ENCODE measurements at places on chromosomes 16 and 17.

GRCh38 chr17:28055546-28056275 lies 13.2 kb downstream of the NLK start:
- DNase-seq, result no peak

DNA sequence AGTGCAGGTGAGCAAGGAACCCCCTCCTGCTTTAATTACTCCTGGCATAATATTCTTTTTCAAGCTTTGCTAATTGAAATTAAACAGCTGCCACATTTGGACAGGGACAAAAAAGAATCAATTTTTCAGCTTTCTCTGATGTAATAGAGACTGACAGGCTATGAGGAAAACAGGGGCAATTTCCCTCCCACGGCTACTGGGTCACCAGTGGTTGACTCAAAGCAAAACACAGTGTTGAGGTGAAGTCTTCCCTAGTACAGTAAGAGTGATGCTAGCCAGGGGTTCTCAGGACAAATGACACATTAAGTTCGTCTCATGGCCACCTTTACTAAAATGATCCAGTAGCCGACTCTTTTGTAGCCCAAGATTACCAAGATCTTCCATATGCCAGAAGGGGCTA lies 38.6 kb upstream of the PMFBP1 start:
- DNase-seq, result no peak

DNA sequence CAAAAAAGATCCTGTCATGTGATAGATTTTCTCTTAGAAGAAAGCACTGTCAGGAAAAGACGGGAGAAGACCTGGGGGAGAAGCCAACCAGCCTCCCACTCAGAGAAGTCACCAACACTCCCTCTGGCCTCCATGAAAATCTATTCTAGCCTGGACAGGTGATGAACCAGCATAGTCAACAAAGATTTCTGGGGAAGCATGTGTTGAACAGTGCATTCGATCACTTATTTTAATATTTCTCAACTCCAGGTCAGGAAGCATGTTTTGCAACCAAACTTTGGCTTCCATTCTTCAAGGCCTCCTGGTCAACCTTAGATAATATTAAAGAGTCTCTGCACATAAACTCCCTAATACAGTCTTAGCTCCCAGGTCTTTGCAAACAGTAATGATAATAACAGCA lies 74.7 kb upstream of the ERCC4 start:
- no peak for DNase-seq

DNA sequence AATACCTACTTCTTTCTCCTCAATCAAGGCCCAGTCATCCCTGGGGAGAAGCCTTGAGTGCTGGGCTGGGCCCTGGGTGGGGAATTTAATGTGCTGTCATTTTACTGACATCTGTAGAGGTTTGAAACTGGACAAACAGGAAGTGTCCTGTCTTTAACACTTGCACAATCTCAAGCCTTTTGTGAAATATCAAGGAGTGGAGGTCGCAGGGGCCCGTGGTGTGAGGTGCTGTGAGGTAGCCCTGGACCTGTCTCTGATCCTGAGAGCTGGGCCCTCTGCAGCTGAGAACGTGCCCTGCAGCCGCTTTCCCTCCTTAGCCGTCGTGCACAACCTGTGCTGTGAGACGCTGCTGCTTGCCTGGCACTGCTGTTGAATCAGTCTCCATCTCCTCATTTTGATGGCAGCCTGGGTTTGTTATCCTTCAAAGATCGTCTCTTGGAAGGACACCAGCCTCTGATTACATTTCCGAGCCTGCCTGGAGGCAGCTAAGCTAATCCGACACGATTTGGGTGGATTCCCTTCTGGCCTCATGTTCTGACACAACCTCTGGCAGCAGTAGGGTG lies 29.9 kb downstream of the SMARCE1 start:
- no peak for DNase-seq

DNA sequence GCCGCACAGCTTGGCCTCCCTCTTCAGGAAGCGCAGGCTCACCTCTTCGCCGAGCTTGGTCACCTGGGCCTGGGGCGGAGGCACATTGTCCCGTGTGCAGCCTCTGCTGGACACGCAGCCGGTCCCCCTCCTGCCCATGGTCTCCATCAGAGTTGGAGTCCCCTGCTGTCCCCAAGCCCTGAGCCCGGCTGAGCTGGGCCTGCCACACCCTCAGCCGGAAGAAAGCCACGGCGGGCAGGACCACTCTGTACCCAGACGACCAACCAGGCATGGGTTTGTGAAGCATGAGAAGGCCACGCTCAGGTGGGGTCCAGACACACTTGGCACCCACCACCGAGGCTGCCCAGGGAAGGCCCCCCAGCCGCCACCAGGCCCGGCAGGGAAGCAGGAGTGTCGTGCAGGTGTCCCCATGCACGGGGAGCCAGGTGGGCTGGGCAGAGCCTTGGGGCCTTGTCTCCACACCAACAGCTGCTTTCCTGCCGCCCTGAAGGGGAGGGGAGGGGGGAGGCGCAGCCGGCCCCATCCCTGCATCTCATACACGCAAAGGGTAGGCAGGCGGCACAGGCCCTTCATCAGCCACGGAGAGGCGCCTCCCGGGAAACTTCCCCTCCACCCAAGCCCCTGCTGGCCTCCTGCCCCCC lies 5.2 kb downstream of the CCDC154 start:
- DNase-seq, result no peak

DNA sequence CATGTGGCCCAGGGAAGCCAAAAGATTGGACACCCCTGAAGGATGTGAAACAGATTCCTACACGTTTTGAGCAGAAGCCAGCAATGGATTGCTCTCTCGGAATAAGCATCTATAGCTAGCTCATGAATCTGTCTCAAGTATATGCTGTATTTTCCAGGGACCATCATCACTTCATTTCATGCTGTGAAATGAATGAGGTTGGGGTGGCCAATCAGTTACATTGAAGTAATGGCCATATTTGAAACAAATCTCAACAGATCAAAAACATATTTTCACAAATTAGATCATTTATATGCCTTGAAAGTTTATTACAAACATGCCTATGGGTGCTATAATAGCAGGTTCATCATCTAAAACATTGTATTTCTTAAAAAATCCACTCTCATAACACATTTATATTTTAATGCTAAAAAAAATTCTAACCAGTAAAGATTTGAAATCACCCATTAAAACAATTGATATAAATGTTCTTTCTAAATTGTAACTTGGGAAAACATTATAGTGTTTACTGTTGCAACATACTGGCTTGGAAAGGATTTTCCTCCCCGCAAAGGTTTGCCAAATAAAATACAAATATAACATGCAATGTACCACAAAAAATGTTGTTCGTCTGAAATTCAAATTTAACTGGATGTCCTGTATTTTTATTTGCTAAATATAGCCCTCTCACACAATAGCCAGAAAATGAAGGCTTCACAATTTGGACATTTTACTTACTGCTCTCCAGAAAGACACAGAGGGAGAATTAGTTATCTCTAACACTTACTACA lies 743.6 kb downstream of the KCNJ2 start:
- no peak for DNase-seq
